ENCODE measurements at places on chromosomes 12 and 14.

DNA sequence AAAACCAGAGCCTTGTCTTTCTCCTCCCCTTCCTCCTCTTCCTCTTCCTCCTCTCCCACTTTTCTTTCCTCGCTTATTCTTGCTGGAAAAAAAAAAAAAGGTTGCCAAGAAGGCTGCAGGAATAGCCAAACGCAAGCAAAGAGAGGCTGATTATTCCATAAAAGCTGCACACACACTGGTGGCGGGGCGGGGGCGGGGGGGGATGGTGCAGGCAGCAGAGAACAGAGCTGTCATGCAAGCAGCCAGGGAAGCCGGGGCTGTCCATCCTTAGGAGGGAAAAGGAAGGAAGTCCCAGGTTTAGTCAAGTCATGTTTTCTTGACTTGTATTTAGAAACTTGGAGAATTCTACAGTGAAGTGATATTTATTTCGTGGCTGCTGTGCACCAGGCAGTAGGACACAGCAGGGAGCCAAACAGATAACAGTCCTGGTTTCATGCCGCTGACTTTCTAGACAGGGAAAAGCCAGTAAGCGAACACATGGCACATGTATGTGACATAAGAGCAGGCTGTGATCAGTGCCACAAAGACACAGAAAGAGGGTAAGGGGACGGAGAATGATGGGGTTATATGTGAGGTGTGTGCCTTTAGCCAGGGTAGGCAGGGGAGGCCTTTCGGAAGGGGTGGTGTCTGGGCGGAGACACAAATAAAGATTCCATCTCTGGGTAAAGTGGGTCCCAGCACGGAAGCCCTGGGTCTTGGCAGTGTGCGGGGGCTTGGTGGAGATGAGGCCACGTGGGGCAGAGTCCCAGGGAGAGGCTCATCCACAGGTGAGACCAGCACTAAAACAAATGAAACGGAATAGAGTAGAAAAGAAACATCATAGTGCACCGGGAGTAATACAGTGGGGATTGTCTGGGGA is 56.6 kb upstream of the SCN8A start:
- DNase-seq: no peak

GRCh38 chr14:85596562-85596961 is 66.6 kb downstream of the FLRT2 start:
- DNase-seq: no peak

- DNase-seq: peak; percentile 47
Observed at GRCh38 chr14:59018978-59019377, 169.5 kb upstream of the DAAM1 start.

- DNase-seq: no peak
Observed at GRCh38 chr12:65827342-65827741, 3.1 kb downstream of the HMGA2 start.

DNA sequence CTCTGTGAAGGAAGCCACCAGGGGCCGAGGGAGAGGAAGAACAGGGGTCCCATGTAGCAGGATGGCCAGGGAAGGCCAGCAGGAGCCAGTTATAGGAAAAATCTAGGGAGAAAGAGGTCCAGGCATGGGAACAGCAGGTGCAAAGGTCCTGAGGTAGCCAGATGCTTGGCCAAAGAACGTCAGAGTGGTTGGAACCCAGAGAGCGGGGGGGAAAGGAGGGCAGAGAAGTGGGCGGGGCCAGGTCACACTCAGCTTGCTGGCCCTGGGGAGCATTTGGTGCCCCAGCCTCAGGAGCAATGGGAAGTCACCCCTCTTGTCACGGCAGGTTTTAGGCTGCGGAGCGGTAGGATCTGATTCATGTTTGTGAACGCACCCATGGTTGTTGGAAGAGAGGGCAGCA is 180.5 kb downstream of the PHETA1 start:
- no peak for DNase-seq

GRCh38 chr12:26121323-26122060 is 3.3 kb downstream of the BHLHE41 start:
- peak; percentile 1 for DNase-seq

DNA sequence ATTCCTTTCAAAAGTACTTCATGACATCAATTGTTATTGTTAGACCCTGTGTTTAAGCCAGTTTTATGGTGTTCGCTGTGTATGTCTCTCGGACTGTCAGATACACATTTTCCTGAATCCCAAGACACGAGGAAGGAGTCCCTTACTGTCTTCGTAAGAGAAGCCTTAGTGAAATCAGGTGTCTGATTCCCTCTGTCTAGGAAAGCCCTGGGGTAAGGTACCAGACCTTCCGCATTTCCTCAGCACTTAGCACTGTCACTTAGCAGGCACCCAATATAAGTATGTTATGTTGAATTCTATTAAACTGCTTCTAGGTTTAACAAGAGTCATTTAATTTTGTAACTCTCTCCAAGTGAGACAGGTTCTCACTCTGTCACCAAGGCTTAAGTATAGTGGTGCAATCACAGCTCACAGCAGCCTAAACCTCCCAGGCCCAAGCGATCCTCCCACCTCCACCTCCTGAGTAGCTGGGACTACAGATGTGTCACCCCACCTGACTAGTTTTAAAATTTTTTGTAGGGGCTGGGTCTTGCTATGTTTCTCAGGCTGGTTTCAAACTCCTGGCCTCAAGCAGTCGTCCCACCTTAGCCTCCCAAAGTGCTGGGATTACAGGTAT is 111.0 kb downstream of the BBS10 start:
- no peak for DNase-seq

DNA sequence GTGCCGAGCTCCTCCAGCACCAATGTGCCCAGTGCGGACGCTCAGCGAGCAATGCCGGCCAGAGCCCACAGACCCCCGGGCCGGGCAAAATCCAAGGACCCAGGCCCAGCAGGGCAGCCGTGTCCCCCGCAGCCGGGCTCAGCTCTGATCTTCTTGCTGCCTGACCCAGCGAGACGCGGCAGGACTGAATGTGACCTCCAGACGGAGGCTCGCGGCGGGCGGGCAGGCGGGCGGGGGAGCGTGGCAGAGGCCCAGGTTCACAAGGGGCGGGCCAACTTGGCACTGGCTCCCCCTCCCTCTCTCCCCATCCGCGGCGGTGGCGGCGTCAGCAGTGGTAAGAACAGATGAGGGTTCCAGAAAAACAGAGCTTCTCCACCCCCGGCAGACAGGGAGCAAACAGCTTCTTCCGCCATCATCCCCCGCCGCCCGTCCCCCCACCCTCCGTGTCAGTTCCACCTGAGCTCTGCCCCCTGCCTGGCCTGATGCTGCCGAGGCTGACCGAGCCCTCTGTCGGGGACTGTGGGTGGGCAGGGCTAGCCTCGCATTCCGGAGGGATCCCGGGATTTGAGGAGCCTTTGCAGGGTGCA is 94.3 kb downstream of the RFLNA start:
- DNase-seq: peak; percentile 87

DNA sequence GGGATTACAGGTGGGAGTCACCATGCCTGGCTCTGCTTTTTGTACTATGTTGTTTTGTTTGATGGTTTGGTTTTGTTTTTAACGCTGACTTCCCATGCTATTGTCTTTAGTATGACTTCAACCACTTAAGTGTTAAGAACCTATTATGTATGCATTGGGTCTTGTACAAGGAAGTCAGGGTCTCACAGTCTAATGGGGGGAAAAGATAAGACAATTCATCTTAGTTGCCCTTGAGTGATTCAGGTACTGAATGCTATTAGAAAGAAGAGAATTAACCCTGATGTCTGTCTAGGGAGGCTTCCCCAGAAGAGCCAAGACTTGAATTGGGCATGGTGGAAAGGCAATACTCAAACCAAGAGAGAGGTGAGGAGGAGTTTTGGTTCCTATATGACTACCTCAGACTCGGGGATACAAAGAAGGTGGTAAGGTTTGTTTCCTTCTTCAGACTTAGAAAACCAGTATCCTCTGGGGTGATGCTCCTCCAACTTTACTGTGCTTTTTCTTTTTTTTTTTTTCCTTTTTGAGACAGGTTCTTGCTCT is 64.6 kb downstream of the SUSD6 start:
- no peak for DNase-seq

DNA sequence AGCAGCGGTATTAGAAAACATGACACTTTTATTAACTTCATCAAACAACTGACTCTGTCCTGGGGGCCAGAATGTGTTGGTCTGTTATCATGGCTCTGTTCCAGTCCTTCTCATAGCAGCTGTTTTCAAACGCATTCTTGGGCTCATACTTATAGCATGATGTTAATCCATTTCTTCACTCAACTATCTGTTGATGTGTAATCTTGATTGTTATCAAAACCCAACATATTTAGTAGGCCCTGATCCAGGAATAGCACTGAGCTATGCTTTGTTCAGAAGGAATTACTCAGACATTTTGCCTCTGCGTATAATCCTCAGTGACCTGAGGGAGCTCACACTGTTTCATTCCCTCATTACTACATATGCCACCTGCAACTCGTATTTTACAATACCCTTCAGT is 315.9 kb downstream of the BMP4 start:
- DNase-seq: peak; percentile 73

GRCh38 chr12:131900397-131900796 is 6.0 kb downstream of the ULK1 start:
- DNase-seq: peak; percentile 24

DNA sequence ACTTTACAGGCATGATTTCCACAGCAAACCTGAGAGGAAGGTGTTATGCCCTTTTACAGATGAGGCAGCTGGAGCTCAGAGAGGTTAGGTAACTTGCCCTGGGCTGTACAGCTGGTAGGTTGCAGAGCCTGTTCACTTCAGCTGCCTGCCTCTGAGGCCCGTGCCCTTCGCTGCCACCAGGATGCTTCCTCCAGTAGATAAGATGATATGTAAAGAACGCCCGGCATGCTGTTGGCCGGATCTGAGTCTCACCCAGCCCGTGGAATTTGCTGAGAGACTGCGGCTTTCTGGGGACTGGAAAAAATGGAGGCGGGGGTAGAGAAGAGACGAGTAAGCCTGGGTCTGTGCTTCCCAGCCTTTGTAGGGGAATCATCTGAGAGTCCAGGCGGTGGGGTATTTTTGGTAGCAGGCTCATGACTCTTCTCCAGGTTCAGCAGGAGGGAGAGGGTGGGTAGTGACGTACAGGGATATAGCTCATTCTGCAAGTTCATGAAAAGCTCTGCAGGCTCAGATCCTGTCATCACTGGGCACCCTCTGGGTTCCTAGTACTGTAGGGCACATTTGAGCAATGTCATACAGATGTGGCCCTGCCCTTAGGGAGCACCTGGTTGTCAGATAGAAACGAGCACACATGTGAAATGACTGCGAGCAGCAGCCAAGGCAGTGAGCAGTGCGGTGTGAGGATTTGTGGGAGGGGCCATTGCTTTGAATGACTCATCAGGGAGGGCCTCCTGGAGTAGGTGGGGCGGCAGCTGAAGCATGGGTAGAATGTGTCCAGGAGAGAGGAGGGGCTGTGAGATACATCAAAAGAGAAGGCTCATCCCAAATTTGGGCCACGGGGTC is 159.4 kb downstream of the TSPAN9 start:
- peak; percentile 77 for DNase-seq

DNA sequence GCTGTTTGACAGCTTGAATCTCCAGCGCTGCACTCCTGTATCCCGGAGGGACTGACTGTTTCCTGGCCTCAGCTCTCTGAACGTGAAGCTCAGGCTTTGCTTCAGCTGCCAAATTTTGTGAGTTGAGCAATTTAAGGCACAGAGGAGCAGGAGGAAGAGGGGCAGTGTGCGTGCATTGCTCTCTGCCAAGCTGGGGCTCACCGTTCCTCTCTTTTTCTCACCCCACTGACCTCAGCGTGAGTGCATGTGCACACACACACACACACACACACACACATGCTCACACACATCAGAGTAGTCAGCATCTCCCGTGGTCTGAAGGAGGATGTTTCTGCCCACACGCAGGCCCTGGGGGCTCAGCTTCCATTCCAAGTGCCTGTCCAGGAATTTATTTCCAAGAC is 27.8 kb upstream of the BDKRB2 start:
- peak; percentile 72 for DNase-seq

DNA sequence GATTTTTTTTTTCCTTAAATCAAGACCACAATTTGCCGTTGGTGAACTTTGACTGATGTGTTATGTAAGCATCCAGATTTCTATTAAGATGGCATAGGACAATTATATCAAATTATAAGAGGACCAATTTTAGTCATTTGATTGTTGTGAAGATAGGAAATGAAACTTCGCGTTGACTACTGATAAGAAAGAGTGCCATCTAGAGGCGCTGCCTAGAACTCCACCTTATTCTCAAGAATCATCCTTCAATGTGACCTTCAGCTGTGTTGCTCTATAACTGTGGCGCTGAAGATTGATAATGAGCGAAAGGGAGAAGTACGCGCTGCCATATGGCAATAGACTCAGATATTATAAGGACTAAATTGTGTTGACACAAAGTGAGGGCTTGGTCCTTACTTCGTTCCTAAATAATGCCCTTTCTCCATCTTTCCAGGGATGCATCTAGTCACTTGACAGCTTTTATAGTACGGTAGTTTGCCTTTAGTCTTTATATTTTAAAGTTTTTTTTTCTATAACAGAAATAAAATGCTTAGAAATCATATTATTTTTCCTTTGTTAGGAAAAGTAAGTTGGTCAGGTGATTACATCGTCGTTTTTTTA is 350.8 kb upstream of the STXBP6 start:
- DNase-seq: peak; percentile 35

DNA sequence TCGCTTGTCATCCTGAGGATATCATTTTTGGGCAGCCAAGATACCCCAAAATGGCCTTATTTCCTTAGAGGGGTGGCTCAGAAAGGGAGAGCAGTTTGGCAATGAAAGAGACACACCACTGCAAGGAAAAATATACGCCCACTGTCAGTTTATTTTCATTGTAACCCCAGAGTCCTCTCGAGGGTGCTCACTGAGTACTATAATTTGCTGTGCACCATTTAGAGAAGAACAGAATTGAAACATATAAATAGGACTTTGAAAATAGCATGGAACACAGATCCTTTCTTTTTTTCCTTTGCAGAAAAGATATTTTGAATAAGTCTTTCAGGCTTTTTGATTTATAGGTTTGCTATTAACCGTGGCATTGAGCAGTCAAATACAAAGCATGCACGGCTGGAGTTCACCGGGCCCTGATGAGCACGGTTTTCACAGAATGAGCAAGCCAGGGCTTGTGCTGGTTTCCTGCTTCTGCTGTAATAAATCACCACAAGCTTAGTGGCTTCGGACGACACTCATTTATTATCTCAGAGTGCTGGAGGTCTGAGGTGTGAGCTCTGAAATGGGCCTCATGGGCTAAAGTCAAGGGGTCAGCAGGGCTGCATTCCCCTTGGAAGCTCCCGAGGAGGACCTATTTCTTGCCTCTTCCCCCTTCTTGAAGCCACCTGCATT is 152.3 kb downstream of the ZNF664 start:
- no peak for DNase-seq

DNA sequence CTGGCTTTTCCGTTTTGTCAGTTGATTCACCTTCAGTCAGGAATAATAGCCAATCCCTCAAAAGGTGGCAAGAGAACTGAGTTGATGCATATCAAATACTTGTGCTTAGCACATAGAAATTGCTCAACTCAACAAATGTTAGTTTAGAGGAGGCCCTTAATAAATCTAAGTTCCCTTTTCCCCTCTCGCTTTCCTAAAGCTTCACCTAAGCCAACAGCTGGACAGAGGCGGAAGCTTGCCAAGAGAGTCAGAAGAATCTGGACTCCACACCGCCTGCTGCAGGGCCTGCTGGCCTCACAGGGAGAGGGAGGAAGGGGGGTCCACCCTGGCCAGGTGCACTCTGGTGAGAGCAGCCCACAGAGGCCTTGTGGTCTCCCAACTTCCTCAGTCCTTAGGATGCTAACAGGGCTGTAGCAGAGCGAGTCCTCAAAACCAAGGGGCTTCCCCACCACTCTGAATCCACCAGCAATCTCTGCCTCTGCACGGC is 213.1 kb downstream of the CHST11 start:
- DNase-seq: no peak

- no peak for DNase-seq
Observed at GRCh38 chr14:20472536-20473169, 3.4 kb downstream of the PNP start.

- no peak for DNase-seq
Observed at GRCh38 chr12:57952766-57953165, 11.4 kb downstream of the ATP23 start.

GRCh38 chr14:91901449-91902226 is 34.3 kb upstream of the TC2N start:
- DNase-seq: no peak
